ENCODE measurements at places on chromosomes 5 and 9.

DNA sequence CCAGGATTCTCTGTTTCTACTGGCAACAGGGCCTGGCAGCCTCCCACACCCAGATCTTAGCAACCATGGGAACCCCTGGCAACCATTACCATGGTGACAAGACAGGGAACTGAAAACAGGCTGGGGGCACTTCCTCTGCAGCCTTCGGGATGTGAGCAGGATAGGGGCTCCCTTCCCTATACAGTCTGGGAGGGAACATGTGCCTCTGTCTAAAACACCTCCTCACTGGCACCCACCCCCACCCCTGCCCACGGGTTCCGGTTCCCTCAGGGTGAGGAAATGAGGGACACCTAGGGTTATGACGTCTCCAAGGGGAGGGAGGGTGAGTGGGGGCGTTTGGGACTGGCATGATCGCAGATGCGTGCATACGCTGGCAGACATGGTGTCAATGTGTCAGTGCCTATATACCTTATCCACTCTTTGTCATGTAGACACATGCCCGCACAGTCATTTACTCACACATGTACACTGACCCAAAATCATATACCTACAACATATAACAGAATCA lies 3.0 kb upstream of the DNAJB5 start:
- no peak for DNase-seq

- no peak for DNase-seq
Measured at GRCh38 chr9:127884427-127884911, 7.0 kb upstream of the AK1 start.

DNA sequence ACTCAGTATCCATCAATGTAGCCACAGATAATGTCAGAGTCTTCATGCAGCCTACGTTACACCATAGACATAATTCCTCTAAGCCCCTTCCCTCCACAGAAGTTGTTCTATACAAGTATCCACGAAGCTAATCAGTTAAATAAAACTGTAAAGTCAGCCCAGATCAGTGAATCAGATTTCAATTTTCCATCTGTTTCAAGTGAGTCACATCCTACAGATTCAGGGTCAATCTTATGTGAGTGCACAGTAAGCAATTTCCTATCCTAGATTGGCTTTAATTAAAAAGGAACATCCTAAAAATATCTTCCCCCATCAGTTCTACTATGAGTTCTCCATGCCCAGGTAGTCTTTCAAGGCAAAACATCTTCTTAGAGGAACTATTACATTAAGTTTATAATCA lies 402.5 kb downstream of the EFNA5 start:
- DNase-seq = no peak

GRCh38 chr9:131028931-131029573 lies 20.1 kb downstream of the LAMC3 start:
- no peak for DNase-seq

GRCh38 chr5:95331358-95331757 lies 46.5 kb upstream of the MCTP1 start:
- no peak for DNase-seq

DNA sequence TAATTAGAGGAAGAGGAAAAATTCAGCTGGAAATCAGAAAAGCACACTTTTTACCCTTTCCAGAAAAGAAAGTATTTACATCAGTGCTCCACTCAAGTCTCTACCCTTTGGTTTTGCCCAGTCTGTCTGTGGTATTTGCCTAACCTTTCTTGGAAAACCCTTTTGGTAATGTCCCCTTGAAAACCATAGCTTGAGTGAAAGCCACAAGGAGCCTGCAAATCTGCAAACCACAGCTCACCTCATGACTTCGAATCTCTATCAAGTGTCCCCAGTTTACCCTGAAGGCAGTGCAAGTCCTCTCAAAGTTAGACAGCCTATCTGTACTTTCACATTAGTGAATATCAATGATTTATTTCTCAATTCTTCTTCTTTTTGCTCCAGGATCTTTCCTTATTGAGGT lies 162.1 kb upstream of the TSLP start:
- DNase-seq = no peak

DNA sequence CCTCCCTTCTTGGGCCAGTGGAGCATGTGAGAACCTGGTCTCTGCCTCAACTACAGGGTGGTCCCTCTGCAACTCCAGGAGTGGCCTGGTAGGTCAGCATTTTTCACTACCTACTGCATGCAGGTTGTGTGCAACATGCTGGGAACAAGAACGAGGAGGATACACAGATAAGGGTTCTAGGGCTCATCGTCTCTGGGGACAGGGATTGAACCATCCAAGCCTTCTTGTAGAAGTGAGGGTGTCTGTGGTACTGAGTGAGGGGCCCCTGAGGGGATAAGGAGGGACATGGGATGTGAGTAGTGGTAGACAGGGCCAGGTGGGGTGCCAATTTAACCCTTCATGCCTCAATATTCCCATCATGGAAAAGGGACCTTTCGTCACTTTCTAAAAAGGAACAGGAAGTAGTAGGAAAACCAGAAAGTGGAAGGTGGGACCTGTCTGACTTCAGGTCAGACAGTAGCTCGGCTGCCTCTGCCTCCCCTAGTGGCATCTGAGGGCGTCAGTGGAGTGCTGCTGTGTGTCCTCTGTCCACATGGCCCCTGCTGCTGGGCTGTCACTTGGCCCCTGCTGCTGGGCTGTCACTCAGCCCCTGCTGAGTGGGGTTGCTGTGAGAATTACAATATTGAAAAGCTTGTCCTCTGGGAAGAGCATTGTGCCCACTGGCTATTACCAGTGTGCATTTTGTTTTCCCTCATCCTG lies 48.6 kb upstream of the RNU6ATAC start:
- no peak for DNase-seq

- DNase-seq = no peak
Measured at GRCh38 chr9:30771760-30772159, 1612.7 kb upstream of the ACO1 start.

GRCh38 chr5:153798830-153799229 lies 239.9 kb downstream of the FAM114A2 start:
- no peak for DNase-seq

DNA sequence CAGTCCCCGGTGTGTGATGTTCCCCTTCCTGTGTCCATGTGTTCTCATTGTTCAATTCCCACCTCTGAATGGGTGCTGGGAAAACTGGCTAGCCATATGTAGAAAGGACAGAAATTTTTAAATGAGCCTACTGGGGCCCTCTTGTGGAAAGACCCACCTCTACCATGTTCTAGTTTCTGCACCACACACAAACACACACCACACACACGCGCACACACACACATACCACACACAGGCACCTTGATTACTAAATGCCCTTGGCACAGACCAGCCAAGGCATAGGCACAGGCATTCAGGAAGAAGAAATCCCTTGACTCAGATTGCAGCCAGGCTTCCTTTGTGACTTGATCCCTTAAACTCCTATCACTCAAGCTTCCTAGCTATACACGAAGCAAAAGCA lies 60.5 kb downstream of the SIL1 start:
- no peak for DNase-seq
